ENCODE measurements at places on chromosomes 11 and 22. TPM values are rescaled to one million over a fixed set of nuclear protein-coding genes. Genes with fewer than 3 reads are reported as not detected.

DNA sequence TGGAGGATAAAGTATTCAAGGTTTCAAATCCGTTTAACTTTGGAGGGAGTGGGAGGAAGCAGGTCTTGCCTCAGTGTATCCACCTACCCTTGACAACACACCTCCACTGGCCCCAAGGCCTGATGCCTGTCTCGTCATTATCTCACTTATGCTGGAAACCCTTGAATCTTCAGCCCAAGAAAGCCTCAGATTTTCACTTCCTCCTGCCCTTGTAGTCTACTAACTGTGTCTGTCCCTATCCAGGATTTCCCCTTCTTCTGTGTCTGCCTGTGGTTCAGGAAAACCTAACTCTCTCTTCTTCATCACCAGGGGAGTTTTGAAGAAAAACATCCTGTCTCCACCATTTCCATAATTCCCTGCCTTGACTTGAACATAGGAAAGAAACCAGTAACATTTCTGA lies 56.1 kb downstream of the SYT9 start:
- no peak for DNase-seq

The LRRC10B gene
- total RNA-seq, result not detected

The CCDC88B gene
- total RNA-seq, result not detected

The BRSK2 gene
- total RNA-seq, result 0.80 TPM

GRCh38 chr11:114179234-114179941 lies 116.8 kb upstream of the NNMT start:
- DNase-seq, result no peak

GRCh38 chr22:25495285-25495684 lies 69.2 kb upstream of the GRK3 start:
- no peak for DNase-seq

GRCh38 chr11:78189174-78189724 lies 530 bp downstream of the USP35 start:
- no peak for DNase-seq

The SAA4 gene
- total RNA-seq, result not detected

DNA sequence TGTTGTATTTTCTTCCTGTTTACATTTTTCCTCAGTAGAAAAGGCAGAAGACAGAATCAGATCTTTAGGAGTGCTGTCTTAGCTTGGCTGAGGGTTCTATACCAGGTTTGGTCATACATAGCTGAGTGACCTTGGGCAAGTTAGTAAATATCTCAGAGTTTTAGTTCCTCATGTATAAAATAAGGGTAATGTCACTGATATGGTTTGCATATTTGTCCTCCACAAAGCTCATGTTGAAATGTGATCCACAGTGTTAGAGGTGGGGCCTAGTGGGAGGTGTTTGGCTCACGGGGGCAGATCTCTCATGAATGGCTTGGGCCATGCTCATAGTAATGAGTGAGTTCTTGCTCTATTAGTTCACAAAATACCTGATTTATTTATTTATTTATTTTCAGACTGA lies 7.5 kb upstream of the HTR3A start:
- no peak for DNase-seq

DNA sequence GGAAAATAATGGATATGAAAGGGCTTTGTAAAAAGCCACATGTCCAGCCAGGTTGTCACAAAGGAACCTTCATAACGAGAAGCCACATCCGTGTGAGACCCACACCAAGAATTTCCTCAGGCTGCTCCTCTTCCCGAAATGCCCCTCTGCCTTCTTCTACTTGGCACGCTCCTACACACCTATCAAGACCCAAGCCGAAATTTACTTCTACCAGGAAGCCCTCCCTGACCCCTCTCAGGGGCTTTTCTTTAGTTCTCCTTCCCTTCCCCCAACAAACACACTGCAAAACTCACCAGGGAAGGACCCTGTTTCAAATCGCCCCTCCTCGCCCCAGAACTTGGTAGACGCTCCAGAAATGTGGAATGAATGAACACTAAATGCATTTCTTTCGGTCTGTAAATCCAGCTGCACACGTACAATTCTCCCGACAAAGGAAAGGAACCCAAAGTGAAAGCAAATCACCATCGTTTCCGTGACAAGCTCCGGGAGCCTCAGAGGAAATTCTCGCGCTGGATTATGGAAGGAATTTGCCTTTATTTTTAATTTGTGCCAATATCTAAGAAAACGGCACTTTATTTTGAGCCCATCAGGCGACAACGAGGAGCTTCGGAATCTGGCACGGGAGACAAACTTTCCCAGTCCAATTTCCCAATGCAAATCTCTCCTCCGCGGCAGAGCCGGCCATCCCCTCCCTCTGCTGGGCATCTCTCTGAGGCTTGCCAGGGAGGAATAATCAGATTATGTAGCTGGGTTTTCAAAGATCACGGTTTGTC lies 13.2 kb upstream of the SHISAL1 start:
- peak; percentile 5 for DNase-seq

The OR10V1 gene
- total RNA-seq, result not detected

- no peak for DNase-seq
Measured at GRCh38 chr11:132704781-132705375, 827.4 kb downstream of the OPCML start.

DNA sequence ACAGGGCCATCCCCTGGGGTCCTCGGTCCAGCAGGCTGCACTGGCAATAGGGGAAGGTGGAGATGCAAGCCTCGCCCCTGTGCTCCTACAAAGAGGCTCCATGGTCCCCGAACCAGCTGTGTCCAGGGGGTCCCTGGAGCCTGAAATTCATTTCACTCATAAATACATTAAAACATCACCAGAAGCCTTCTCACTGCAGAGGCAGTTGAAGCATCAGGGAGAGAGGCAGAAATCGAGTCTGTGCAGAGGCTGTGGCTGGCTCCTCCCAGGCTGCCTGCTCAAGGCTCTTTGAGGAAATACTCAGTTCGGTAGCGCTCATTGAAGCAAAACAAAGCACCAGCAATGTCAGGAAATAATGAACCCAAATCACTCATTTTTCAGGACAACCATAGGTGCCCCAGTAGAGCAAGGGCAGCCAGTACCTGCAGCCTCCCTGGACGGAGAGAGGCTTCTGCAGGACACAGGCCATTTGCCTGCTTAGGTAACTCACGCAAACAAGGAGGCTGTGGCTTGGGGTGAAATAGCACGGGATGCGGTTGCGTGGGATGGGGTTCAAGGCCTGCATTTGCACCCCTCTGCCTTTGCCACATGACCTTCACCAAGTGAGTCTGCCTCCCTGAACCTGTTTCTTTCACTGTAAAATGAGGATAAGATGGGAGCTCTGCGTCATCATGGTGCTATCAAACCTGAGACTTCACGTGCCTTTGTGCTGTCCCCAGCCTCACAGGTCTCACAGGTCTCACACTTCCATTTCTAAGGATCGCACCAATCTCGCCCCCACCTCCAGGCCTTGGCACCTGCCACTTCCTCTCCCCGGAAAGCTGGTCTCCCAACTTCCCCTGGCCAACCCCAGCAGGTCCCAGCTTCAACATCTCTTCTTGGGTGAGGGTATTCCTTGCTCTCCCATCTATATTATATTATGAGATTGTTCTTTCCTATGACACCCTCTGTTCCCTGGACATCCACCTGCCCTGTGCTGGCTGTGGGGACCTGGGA lies 84.3 kb upstream of the SHISAL1 start:
- DNase-seq, result no peak

GRCh38 chr11:2210366-2211112 lies 38.9 kb upstream of the TH start:
- no peak for DNase-seq

DNA sequence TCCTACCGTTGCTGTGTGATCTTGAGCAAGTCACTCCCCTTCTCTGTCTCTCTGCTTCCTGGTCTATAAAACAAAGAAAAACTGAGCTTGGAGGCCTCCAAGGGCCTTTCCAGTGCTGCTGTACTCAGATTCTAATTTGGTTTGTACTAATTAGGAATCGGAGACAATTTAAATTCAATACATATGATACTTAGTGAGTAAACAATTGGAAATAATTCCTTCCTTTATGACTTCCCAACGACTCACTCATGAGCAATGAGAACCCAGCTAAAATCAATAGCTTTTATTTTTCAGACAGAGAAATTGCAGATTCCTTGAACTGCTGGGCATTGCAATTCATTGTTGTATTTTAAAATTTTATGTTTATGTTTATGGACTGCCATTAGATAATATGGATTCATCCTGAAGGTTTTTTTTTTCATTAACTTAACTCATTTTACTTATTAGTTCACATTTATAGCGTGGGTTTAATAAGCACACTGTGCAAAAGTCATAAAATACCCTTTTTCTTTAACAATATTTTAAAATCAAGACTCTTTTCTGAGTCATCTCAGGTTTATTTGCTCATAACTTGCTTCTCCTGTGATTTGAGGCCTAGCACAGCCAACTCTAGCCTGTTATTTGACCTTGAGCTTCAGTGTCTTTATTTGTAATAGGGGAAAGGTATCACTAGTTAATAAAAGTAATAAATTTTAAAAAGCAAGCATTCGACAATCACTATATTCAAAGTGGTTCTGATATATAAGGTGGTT lies 95.8 kb downstream of the TP53I11 start:
- no peak for DNase-seq

GRCh38 chr11:22433094-22433455 lies 94.9 kb downstream of the SLC17A6 start:
- DNase-seq, result no peak

The ENTHD1 gene
- not detected for total RNA-seq

DNA sequence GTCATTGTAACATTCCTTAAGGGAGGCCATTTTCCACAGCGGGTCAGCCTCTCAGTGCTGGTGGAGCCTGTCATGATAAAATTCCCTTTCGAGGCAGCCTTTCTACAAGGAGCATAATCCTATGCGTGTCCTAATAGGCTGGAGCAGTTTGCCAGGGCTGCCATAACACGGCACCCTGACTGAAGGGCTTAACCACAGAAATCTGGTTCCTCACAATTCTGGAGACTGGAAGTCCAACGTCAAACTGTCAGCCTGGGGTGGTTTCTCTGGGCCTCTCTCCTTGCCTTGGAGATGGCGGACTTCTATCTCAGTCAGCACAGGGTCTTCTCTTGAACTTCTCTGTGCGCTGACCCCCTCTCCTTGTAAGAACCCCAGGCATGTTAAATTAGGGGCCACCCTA lies 1.4 kb upstream of the RGL4 start:
- DNase-seq, result no peak

DNA sequence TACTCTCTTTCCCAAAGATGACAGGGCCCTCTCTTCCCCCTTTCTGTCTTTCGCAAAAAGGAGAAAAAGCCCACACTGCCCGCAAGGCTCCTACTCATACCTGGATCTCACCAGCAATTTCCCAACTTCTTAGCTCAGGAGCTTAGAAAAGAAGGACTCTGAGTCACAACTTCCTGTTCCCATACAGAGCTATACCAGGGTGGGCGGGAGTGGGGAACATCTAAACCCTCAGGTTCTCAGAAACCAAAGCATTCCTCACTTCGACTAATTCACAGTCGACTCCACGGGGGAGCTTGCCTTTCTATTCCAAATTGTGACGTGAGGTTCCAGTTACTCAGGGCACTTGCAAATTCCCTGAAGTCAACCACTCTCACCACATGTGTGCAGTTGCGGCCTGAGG lies 61.9 kb downstream of the MTNR1B start:
- no peak for DNase-seq

The INSC gene
- total RNA-seq, result 0.44 TPM

DNA sequence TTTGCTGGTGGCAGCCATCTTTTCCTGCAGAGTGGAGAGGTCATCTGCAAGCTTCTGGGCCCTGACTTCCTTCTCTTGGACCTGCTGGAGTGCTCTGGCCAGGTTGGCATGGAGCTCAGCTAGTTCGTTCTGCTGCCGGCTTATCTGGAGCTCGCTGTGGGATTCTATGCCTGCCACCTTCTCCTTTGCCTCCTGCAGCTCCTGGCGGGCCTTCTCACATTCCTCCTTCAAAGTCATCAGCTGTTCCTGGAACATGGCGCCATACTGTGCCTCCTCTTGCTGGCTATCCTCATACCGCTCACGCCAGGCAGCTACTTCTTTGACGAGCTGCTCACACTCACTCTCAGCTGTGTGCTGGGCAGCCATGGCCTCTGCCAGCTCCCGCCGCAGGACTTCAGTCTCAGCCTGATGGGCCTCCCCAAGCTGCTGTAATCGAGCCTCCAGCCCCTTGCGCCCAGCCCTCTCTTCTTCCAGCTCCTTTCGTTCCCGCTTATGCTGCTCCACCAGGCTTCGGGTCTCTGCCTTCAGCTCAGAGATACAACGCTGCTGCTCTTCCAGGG lies 16.1 kb downstream of the IL18BP start:
- no peak for DNase-seq

The ROBO4 gene
- total RNA-seq, result 0.83 TPM

The OR52E8 gene
- not detected for total RNA-seq

- DNase-seq, result no peak
Measured at GRCh38 chr11:17393472-17393871, 5.0 kb upstream of the KCNJ11 start.

- DNase-seq, result no peak
Measured at GRCh38 chr22:17228725-17229126, 9.5 kb upstream of the ADA2 start.

GRCh38 chr22:30868663-30869385 lies 99.8 kb downstream of the MORC2 start:
- no peak for DNase-seq

GRCh38 chr22:20304646-20305045 lies 15.2 kb downstream of the DGCR6L start:
- DNase-seq, result no peak

DNA sequence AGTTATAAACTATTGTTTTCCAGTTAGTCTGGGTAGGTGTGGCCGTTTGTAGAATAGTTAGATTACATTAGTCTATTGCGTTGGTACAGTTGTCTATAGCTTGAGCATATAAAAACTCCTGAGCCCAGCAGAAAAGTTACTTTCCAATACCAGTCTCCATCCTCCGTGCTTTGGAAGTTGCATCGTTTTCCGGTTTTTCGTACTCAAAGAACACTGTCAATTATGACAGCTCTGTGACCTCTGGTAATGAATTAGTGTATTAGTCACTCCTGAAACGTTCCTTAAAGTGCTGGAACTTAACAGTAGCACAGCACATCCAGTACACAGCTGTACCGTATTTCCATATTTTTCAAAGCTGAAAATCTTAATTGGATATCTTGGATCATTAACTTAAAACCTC lies 808 bp upstream of the MSANTD2 start:
- peak; percentile 38 for DNase-seq

GRCh38 chr11:15038963-15039362 lies 34.4 kb upstream of the CALCB start:
- peak; percentile 15 for DNase-seq

- no peak for DNase-seq
Measured at GRCh38 chr11:102254047-102254446, 63.2 kb upstream of the BIRC3 start.

The INS gene
- total RNA-seq, result not detected

GRCh38 chr22:30313527-30314363 lies 13.0 kb downstream of the TBC1D10A start:
- DNase-seq, result no peak

- no peak for DNase-seq
Measured at GRCh38 chr11:122563761-122564160, 91.8 kb upstream of the UBASH3B start.

All from HFFc6 (cell line).